ENCODE measurements at places on chromosomes 6 and 20.

DNA sequence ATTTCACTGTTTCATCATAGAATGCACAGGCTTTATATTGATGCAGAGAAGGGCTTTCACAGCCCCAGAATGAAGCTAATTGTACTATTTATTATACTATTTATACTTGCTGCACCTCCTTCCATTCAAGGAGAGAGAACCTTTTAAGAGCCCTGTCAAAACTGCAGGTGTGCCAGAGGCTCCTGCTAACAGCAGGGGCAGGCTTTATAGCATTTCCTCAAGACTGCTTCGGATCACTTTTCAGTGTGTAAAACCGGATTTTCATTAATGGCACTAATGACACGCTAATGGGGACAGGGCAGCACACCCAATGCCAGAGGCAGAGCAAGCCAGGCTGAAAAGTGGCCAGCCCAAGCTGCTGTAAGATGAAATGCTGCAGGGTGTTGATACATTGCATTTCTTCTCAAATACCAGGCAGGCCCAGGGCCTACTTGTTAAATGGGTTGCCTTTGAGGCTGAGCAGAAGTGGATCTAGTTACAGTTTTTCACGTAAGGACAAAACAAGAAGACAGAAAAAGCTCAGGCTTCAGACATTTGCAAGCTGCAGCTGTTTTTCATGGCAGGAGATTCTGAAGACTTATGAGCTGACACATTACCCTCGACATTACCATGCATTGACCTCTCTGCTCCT lies 487.7 kb upstream of the BTBD3 start:
- DNase-seq = no peak

DNA sequence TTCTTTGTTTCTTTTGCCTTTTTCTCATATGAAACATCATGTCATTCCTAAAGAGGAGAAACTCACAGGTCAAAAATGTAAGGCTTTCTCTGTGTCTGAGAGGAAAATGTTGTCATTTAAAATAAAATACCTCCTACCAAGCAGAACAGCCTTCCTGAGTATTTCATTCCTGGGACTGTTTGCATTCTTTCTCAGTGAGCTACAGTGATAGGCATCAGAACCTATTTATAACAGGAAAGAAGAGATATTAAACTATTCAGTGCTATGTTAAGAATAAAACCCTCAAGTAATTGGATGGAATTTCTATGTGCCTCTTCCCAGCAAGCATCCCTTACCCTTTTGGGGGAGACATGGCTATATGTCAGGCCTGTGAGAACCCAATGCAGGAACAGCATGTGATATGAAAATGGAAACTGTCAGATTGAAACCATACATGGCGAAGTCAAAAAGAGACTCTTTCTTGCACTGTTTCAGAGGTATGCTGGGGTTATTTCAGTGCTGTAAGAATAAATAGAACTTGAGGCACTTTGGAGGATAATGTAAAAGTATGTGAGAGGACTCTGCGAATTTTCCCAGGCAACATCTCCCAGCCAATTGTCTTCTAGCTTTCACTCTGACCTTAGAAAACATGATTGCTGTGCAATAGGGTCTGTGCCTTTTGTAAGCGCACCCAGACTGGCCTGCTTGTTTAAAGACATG lies 133.8 kb upstream of the CCN2 start:
- peak; percentile 98 for DNase-seq

DNA sequence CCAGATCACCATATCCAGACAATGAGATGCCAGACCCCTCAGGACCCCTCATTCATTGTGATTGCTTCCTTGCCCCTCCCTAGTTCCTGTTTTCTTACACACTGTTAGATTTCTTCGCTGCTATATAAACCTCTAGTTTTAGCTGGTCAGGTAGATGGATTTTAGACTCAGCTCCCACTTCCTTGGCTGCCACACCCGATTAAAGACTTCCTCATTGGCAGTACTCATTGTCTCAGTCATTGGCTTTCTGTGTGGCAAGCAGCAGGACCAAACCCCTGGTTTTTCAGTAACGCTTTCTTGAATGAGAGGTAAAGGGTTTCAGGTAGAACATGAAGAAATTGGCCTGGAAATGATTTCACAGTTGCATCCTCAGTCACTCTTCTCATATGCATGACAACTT lies 47.9 kb downstream of the QRSL1 start:
- no peak for DNase-seq

DNA sequence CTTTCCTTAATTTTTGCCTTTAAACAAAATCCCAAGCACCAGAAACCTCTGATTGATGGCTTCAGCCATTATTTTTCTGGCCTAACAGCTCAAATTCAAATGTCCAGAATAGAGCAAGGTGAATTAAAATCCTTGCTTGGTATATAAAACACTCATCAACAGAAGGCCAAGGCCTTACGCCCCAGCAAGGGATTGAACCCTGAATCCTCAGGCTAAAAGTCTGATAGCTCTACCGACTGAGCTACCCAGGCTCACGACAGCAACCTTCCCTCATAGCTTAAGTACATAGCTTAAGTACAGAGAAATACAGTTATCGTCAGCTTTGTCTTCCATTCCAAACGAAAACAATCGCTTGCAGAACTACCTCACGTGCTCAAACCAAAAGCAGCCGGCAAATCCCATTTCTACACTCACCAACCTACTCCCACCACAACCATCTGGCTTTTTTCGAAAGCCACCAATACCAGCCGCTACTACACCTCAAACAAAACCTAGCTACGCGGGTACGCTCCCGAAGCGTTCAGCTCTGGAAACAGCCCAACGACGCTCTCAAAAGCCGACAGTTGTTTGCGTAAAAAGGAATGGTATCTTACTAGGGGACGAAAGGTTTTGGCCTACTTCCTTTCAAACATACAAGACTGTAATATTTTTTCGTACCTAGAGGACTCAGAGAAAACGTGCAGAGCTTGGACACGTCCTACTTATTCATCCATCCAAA lies 167.5 kb downstream of the GPX5 start:
- DNase-seq = peak; percentile 61

DNA sequence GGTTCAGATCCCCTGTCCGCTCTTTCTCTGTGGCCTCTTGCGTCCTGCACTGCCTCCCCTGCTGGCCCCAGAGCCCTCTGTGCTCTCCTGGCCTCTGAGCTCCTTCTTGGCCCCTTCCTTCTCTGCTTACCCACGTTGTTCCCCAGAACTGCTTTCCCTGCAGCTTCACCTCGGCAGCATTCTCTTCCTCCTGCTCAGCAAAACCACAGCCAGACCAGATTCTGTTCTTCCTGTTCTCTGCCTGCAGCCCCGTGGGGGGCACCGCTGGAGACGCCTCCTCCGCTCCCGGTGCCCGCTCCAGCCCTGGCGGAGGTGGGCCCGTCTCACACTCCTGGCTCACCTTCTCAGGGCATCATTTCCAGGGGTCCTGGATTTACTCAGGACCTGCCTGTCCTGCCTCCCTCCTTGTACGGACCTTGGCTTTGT lies 59.7 kb downstream of the TCP11 start:
- DNase-seq = no peak

- no peak for DNase-seq
Observed at GRCh38 chr6:106666282-106667021, 37.1 kb downstream of the QRSL1 start.

GRCh38 chr6:54879188-54879985 lies 32.8 kb downstream of the FAM83B start:
- no peak for DNase-seq

DNA sequence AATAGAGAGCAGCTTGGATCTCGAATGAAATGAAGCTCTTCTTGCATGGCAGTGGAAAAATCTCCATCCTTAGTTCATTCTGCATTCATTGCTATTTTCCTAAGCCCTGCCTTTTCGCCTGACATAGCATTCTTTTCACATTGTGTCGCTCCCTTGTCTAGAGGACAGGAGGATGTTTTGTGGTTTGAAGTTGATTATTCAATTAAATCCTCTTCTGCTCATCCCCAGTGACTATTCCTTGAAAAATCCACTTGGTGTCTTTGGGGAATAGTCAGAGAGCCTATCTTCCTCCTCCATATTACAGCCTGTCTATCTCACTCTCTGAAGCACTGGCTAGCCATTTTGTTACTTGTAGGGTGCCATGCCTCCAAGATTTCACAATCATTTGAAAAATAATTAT lies 161.2 kb downstream of the KLHL32 start:
- DNase-seq = peak; percentile 48

- no peak for DNase-seq
Observed at GRCh38 chr6:55776113-55776512, 99.3 kb downstream of the BMP5 start.

DNA sequence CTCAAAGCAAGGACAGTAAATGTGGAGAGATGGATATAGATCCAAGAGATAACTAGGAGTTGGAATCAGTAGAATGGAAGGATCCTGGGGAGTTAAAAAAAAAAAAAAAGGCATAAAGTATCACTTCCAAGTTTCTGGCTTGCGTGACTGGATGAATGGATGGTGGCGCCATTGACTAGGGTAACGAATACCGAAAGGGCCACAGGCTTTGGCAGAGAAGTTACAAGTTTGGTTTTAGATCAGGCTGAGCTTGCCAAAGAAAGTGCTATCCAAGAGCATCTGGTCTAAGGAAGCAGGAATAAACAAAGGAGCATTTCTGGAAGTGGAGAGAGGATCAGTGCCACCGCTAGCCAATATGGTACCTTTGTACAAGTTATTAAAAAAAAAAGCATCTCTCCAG lies 17.5 kb downstream of the L3MBTL1 start:
- DNase-seq = no peak

DNA sequence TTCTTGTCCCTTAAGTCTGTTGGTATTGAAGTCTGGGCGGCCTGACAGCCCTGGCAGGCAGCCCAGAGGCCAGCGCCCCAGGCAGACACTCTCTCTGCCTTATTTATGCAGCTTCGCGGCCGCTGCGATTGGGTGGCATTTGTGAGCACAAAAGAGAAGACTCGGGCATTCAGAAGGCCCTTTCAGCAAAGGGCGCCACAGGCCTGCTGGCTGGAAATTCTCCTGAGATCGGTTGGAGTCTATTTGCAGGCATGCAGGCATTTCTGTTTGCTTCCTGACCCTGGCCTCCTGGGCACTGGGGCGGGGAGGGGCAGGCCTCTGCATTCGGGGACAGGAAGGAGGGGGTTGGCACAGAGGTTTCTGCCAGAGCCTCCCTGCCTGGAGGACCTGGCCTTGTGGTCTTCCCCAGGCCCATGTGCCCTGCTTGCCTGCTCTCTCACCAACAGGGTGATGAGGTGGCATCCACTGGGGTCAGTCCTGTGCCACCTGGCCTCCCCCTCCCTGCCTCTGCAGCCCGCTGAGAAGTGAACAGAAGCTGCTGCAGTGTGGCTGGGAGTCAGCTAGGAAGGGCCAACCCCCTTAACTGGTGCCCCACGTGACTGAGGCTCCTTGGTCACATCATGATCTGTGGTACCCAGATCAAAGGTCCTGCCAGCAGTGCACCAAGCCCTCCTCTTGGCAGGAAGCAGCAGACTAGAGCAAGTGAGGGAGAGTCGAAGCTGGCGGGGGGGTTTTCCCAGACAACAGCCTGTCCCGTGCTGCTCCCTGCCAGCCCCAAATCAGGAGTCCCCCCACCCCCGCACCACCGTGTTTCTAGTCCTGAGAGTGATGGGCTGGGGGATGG lies 16.6 kb upstream of the CCDC167 start:
- no peak for DNase-seq

DNA sequence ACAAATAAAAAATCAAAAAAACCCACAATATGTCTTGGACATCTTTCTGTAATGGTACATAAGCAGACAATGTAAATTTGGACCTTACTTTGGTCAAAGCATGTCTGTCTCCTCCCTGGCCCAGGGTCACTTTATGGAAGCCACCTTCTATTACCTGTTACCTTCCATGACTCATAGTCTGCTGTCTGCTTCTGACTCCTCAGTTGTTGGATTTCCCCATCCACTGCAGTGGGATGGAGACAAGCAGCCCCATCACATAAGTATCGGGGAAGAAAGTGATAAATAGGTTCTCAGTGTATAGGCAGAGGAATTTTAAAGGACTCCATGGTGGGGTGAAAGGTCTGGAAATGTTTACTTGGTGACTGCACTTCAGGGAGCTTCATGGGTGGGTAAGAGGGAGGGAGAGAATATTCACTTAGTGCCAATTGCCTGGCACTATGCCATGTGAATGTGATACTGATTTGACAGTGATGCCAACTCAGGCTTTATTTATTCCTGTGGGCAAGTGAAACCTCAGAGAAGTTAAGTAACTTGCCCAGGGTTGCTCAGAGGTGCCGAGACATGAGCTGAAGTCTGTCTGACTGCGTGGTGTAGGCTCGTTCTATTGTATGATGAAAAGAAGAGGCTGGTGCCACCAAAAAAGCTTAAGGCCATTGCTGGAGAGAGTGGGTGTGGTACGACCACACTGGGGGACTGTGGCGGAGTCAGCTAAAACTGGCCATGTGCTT lies 175.6 kb upstream of the RNF24 start:
- DNase-seq = no peak

DNA sequence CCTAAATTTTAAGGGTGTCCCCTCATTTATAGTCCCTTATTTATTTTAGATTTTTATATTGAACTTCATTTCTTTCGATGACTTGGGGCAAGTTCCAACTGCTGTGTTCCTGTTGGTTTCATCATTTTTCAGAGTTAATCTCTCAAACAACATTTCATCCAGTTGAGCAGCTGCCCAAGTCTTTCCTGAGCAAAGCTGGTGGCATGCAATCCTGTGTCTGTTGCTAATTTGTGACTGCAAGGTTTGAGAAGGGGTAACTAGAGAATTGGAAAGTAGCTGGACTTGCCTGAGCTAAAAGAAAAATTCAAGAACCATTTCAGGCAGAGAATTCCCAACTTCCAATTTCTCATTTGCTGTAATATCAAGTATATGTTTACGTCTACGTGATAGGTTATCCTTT lies 881.5 kb upstream of the SLC35B3 start:
- no peak for DNase-seq

GRCh38 chr6:4250645-4251044 lies 115.3 kb upstream of the ECI2 start:
- no peak for DNase-seq

DNA sequence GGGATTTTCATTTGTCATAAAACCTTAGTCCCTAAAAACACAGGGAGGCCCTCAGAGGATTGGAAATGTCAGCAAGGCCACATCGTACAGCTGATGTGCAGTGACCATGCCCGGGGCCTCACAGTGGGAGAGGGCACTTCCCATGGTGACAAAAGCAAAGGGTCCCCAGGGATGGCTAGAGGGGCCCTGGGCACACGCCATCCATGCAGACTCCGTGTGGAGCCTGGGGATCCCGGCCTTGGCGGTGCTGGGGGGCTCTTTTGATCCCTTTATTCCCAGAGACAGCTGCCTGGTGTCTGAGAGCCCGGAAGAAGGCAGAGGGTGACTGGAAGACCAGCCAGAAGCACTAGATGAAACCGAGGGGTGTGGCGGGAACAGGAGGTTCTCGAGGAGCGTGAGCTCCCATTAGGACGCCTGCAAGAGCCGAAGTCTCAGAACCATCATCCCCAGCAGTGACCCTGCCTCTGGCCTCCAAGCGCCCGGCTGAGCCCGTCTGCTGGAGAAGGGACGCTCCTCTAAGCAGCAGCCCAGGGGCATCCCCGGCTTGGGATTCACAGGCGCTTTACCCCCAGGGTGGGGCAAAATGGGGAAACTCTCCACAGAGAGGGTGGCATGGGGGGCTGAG lies 49.1 kb upstream of the FRMD1 start:
- no peak for DNase-seq

DNA sequence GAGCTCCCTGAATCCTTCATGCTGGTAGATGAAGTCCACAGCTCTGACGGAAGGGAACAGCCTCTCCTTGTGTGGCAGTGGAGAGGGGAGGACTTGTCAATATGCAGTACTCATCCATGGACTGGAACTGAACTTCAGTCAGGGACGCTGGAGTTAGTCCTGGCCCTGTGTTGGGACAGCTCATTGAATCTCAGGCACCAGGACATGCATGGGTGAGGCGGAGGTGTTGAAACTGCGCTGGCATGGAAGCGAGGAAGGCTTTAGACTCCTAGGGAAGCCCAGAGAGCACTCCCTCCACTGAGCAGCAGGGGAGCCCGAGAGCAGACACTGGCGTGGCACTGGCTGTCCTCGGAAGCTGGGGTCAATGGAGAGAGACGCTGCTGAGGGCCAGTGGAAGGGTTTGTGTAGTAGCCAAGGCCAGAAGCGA lies 161.3 kb upstream of the GGTLC1 start:
- DNase-seq = no peak

Measured in cardiac fibroblast (primary cell).